Inflammatory macrophage treated with lipopolysaccharide for 1 hour (primary cell): ENCODE measurements at places on chromosomes 3 and 15.

DNA sequence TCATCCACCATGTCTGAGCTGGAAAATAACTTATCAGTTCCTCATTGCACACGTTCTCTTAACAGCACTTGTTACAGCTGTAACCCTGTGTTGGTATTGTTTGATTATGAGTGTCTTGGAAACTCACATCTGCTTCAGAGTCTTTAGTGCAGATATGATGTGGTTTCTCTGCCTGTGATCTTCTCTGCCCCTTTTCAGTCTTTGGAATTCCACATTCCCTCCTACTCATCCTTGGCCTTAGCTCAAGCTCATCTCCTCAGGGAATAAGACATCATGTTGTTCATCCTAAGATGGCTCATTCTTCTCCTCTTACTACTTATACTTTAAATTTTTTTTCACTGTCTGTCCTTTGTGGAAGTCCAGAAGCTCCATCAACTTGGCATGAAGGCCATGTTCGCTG lies 77.7 kb downstream of the SYNPR start:
- DNase-seq: no peak

DNA sequence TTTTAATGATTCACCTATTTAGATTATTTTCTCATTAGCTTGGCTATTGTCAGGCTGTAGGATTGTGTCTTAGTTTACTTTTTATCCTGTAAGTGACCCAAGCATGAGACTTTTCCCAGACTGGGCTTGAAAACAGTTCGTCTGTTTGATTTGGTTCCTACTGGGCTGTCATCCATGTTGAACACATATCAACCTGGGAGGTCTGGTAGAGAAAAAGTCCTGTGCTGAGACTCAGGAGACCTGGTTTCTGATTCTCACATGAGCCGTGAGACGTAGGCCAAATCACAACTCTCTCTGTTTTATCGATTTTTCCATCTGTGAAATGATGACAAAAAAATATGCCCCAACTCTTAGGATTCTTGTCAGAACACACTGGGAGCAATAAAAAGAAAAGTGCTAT lies 98.8 kb upstream of the GALNT15 start:
- no peak for DNase-seq

DNA sequence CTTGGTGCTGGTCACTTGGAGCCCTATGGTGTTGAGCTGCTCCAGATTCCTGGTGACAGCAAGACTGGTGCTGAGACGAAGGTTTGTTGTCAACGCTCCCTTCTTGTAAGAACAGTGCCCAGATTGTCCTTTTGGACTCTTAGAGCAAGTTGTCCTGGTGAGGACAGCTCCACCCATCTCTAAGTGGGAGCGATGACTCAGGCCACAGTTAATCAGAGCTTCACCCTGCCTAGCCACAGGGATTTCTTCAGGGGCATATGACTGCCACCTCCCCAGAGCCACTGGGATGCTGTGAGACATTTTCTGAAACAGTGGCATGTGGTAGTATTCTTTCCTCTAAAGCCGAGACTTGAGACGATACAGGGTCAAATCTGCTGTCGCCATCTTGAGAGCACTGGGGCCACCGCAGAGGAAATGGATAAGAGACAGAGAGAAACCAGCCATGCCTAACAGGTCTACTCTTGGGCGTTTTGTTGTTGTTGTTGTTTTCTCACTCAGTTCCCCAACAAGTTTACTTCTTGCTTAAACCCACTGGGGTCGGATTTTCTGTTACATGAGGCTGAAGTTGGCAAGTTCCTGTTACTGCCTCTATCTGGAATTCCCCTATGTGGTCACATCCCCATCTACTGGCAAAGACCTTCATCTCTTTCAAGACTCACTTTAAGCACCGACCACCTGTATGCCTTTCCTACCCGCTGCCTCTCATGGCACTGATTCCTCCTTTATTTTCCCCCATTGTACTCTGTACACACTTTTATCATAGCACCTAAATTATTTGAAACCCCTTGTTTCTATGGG lies 16.0 kb upstream of the PCOLCE2 start:
- DNase-seq: peak; percentile 66

DNA sequence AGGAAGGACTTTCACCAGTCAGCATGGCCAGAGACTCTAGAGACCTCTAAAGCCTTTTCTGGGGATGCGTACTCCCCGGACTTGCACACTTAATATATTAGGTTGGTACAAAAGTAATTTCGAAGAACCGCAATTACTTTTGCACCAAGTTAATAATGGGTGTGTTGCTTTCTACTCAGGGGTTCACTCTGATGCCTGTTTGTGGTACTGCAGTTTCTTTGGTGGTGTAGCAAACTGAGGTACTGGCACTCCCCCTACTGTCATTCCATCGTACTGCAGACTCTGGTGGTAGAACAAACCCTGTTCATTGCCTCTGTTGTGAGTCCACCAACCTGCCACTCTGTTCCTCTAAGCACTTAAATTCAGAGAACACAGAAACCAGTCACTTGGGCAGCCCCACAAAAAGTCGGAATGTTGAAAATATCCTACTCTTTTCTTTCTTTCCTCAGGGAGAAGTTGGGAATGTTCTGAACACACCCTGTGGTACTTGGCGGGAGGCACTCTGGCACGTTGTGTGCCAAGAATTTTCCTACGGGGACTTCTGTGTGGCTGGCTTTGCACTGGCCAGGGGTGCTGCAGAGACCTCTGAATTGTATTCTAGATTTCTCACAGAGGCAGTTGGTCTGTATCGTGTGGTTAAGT lies 46.3 kb downstream of the GABRG3 start:
- peak; percentile 70 for DNase-seq

- no peak for DNase-seq
Observed at GRCh38 chr15:68409736-68410370, 22.1 kb downstream of the ITGA11 start.

- no peak for DNase-seq
Observed at GRCh38 chr3:49454458-49454857, 15.6 kb upstream of the DAG1 start.

DNA sequence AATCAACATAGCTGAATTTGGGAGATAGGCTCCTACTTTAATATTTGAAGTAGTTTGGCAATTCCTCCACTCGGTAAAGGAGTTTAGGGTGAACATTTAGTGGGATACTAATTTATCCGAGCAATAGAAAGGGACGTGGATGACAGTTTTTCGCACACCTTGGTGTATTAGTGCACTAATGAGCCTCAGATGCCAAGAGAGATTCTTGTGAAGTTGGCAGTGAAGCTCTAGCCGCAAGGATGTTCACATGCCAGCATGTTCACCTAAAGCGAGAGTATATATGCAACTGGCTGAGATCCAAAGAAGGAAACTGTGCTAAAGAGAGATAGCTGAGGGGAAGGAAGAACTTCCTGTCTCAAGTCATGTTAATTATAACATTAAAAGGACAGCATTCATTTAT lies 58.5 kb downstream of the TGFBR2 start:
- no peak for DNase-seq

DNA sequence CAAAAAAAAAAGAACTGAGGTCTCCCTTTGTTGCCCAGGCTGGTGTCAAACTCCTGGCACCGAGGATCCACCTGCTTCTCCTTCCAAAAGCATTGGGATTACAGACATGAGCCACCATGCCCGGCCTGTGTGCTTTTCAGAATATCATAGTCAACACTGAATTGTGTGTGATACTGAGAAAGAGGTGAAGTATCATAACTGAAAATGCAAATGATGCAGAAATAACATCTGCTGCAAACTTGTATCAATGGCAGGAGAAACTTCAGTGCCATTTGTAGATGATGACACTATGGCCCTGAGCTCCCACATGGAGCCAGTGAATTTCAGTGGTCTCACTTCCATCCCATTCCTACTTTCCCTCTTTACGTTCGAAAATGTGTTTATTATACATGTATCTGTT lies 21.9 kb downstream of the IL12A start:
- DNase-seq: no peak

DNA sequence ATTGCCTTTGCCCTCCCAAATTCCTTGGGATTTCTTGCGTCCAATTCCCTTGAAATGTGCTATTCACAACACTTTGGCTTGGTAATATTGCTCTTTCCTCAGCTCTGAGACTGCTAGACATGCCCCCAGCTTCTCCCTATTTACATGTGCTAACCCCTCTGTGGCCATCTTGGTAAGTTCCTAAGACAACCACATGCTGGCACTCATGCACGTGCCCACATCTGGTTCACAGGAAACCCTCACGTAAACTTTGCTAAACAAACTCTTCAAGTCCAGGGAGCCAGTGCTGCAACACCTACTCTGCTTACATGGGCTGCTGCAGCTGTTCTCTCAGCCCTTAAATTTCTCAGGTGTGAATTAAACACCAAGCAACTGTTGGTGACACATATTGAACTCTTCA lies 121.8 kb downstream of the ADAMTSL3 start:
- DNase-seq: no peak

- peak; percentile 2 for DNase-seq
Observed at GRCh38 chr3:99108508-99108907, 207.0 kb upstream of the DCBLD2 start.

DNA sequence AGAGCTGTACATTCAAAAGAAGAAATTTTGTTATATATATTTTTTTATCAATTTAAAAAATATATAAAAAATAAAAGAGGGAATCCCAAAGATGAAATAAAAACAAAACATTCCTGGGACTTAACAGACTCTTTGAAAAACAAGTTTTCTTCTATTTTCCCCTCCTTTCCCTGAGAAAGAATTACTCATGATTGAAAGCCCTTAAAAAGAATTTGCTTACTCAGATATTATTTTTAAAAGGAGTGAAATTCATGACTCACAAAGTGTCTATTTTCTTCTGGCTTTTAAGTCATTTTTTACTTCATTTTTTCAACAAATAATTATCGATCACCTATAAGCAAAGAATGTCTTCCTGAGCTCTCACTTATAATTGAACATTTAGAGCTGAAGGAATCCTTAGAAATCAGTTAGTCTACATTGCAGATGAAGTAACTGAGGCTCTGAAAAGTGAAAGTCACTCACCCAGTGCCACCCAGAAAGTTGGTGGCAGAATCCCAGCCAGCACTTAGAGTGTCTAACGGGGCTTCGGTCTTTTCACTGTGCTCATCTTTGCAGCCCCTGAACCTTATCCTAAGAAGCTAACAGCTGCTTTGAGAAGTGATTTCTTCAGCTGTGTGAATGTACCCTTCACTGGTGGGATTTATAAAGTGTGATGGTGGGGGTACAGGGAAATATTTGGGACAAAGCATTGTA lies 42.5 kb upstream of the NUDT16 start:
- no peak for DNase-seq

DNA sequence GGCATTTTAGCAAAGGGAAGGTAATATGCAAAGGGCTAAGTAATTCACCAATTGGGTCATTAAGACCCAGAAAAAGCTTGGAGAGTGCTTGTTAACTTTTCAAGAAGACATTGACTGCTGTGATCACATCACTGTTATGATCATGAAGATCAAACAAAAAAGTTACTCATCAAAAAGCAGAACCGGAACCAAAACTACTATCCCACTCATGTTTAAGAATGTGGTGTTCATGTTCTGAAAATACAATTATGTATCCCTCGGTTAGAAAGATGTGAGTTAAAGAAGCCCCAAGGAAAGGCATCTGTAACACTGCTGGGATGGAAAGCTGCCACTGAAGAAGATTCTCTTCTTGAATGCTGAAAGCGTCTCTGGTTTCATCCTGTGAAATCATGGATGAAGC lies 32.6 kb downstream of the BBX start:
- peak; percentile 12 for DNase-seq

- DNase-seq: peak; percentile 41
Observed at GRCh38 chr3:120622870-120623726, 27.0 kb downstream of the NDUFB4 start.

GRCh38 chr3:101091489-101091888 lies 98.3 kb upstream of the ABI3BP start:
- no peak for DNase-seq

GRCh38 chr15:89167267-89168176 lies 53.9 kb downstream of the RLBP1 start:
- peak; percentile 81 for DNase-seq

GRCh38 chr3:22157848-22158247 lies 406.8 kb upstream of the ZNF385D start:
- no peak for DNase-seq

DNA sequence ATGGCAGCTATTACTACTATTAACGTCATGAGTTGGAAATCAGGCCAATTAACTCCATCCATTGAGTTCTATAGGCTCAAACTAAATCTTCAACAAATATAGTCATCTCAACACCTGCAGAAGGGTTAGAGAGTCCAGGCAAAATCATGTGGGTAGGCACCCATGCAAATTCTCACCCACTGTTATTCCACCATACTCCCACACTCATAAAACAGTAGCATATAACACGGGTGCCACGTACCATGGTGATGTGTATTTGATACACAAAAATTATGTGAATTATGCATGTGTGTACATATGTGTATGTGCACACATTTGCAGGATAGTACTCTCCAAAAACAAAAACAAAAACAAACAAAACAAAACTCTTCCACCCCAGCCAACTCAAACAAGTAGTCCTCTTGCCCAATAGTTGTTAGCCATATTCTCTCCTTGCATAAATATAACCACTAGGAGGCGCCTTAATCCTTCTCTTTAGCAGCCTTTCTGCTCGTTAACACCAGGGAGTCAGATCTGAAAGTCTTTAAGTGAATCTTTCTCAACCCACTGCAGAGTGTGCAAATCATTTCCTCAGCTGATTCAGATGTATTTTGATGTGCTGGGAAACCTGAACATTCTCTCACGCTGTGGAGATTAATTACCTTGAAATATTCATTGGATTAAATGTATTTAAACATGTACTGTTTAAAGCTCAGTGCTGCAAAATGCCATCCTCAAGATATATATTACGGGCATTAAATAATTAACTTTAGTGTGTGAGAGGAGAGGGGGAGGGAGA lies 38.0 kb upstream of the COPB2 start:
- DNase-seq: peak; percentile 96

GRCh38 chr3:183828538-183828870 lies 3.1 kb upstream of the MAP6D1 start:
- no peak for DNase-seq

DNA sequence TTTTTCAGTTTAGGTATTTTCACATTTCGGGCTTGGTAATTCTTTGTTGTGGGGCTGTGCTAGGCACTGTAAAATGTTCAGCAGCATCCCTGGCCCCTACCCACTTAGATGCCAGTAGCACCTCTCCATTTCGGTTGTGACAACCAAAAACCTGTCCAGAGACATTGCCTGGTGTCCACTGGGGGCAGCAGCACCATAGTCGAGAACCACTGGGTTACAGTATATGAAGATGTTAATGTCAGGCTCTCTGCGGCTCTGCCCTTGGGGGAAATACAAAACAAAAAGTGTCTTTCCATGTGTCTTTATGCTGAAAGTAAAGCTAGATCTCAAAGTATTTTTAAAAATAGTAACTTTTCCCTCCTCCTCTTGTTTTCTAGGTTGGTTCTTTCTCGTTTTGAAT lies 177.2 kb downstream of the ITPR1 start:
- DNase-seq: no peak

GRCh38 chr3:143147707-143148106 lies 28.1 kb downstream of the CHST2 start:
- peak; percentile 57 for DNase-seq

DNA sequence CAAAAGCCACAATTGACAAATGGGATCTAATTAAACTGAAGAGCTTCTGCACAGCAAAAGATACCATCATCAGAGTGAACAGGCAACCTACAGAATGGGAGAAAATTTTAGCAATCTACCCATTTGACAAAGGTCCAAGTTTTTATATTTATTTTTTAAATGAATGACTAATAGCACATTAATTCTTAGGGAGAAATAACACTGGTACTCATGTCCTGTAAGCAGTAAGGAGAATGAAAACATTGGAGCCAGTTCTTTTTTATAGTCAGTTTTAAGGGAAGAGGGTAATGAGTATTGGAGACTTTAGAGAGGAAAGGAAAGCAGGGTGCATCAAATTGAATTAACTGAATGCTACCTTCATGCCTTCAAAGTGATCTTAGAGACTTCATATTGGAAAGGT lies 404.7 kb upstream of the TGFBR2 start:
- no peak for DNase-seq
